ENCODE measurements at places on chromosomes 11 and 22.

GRCh38 chr11:91350931-91351330 is 873.7 kb upstream of the FAT3 start:
- no peak for DNase-seq

DNA sequence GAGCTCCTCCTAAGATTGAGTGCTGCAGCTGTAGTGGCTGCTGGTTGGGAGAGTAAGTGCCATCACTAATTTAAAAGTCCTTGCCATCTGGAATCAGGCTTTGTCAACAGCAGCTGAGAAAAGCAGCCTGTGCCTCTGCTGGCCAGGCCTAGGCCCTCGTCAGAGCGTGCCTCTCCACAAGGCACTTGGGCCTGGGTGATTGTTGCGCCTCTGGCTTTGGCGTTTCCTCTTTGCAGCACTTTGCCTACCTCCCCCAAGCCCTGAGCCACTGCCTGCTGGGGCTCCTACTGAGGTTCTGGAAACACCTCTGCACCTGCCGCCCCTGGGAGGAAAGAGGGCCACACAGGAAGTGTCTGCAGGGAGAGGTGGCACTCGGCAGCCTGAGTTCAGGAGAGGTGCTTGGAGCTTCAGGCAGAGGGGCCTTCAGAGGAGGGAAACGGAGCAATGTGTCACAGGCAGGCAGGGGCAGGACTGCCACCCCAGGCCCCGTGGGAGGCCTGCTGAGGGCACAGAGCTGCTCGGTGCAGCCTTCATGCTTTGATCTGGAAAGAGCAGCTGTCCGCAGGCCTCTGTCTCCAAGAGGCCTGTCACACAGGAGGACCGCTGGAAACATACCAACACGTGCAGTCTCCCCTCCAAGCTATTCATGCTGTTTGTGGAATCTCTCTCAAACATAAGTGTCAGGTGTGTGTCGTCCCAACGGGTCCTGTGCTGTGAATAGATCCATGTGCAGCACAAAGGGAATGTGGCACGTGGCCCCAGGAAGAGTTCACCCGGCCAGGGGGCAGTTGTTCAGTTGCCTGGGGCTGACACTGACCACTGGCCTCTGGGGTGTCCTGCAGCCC is 61.5 kb upstream of the EMID1 start:
- DNase-seq = no peak

DNA sequence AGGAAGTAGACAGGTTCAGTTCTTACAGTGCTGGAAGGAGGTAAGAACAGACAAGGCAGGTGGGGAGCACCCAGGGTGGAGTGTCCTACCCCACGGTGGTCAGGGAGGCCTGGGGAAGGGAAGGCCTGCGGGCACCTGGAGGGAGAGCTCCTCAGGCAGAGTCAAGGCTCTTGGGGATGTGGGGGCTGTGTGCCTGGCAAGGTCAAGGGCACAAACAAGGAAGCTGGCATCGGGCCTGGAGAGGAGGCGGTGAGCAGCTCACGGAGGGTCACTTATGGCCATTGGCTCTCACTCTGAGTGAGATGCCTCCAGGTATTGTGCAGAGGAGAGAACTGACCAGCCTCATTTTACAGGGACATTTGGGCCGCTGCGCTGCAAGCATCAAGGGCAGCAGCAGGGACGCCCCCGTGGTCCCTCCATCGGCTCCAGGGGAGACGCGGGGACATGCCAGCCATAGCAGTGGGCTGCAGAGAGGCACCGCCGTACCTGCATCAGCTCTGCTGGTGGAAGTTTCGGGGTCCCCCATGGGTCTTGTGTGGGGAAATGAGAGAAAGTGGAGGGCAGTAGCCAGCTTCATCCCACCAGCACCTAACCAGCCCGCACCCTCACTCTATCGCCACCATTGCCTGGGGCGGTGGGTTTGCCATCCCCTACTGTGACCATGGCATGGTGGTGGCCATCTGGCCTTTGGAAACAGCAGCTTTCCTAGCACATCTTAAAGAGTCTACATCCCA is 37.5 kb upstream of the RTL6 start:
- no peak for DNase-seq

DNA sequence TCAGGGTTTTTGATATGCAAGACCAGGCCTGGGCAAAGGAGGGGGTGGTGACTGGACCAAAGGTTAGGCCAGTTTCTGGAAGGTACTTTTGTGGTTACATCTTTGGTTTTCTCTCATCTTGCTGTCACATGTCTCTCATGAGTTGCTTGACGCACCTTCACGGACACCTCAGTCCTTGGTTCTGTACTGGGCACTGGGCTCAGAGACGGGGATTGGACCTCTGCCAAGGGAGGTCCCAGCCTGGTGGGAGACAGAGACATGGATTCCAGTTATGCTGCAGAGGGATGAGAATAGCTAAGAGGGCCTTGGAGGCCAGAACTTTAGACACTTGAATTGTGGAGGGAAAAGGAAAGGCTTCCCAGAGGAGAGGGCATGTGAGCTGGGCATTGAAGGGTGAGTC is 1.7 kb downstream of the USP35 start:
- DNase-seq = no peak

GRCh38 chr22:27870234-27871191 is 48.5 kb downstream of the PITPNB start:
- no peak for DNase-seq

DNA sequence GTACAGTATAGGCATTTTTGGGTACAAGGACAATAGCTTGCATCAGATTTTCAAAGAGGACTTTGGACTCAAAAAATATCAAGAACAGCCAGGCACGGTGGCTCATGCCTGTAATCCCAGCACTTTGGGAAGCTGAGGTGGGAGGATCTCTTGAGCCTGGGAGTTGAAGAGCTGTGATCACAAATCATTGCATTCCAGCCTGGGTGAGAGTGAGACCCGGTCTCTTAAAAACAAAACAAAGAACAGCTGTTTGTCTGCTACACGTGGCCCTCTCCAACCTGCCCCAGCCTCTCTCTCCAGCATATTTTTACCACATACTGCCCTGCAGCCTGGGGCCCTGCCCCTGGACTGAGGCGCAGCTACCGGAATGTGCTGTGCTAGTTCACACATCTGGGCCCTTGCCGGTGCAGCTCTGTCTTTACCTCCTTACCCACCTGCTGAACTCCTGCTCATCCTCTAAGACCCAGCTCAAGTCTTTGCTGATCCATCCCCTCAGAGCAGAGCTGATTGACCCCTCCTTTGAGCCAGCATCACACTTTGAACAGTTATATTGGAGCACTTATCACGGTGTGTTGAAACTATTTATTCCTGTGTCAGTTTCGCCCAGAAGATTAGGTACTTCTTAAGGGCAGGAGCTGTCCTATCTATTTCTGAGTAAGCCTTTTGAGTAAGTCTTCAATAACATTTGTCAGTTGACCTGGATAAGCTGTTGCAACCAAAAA is 29.4 kb downstream of the GRIK4 start:
- no peak for DNase-seq

GRCh38 chr22:45632791-45633515 is 38.7 kb upstream of the ATXN10 start:
- DNase-seq = no peak

DNA sequence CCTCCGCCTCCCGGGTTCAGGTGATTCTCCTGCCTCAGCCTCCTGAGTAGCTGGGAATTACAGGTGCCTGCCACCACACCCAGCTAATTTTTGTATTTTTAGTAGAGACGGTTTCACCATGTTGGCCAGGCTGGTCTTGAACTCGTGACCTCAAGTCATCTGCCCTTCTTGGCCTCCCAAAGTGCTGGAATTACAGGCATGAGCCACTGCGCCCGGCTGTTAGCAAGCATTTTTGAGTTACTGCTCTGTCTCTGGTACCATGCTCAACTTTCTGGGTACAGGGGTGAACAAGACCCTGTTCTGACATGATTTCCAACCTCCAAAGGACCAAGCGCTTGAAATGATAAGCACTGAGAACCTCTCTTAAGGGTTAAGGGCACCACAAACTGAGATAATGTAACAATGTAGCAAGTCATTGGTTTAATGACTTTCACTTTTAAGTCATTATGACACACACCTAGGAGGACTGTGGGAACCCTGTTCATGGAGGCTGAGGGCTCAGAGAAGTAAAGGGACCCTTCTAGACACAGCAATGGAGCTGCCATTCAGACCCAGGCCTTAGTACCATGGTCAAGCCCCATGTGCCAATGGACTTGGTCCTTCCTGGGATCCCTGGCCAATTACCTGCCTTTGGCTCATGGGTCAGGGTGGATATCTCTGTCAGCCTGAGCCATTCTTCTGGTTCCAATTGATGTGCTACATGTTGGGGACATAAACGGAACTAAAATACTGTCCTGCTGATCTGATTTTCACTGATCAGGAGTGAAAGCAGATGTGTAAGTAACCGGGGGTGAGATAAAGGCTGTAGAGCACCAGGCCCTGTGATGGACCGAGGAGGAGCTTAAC is 11.6 kb downstream of the SLC3A2 start:
- DNase-seq = no peak

- no peak for DNase-seq
Observed at GRCh38 chr22:39429916-39430575, 26.8 kb upstream of the MGAT3 start.

DNA sequence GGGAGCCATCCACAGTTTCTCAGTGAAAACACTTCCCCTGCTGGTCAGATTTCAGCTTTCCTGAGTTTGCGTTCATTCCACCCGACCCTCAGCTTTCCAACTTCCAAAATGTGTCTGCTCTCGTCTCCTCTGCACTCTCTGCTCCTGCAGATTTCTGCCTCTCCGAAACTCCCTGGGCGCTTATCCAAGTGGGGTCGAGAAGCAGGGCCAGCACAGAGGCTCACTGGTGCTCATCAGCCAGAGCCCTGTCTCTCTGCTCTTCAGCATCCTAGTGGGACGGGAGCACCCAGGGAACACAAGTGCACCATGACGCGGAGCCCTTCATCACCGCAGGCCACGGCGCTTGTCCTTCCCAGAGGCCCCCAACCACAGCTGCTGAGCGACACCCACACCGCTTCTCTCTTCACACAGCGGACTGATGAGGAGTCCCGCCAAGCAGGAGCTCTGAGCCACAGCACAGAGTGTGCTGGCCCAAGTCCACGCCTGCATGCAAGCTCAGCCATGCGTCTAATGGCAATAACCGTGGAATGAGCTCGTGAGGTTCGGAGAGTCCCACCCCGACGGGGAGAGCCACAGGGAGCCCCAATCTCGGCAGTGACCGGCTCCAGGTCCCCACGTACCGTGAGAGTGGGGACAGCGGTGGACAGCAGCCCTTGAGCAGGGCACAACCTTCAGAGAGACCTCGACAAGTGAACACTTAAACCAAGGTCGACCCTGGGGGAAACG is 27.9 kb upstream of the MOB2 start:
- DNase-seq = no peak

- no peak for DNase-seq
Observed at GRCh38 chr11:61089806-61090491, 12.3 kb upstream of the CD5 start.

GRCh38 chr11:35419184-35419829 is at the start of gene SLC1A2:
SLC1A2 (minus strand) TSS chr11:35419558; CDS start chr11:35418966, 592 bp downstream.
- no peak for DNase-seq

GRCh38 chr22:21012446-21013407 is 2.2 kb upstream of the P2RX6 start:
- DNase-seq = no peak

GRCh38 chr11:69641681-69642548 is 959 bp downstream of the CCND1 start:
- no peak for DNase-seq

GRCh38 chr11:104812103-104812788 is 86.0 kb downstream of the CASP12 start:
- DNase-seq = no peak

- no peak for DNase-seq
Observed at GRCh38 chr11:8925711-8926110, 7.0 kb downstream of the C11orf16 start.

Measured in upper lobe of left lung (tissue), 6 donors.